NCI-H2227 treated with DMSO at 0.1 percent for 48 hours (cell line): ENCODE measurements at places on chromosomes 7 and 10.

DNA sequence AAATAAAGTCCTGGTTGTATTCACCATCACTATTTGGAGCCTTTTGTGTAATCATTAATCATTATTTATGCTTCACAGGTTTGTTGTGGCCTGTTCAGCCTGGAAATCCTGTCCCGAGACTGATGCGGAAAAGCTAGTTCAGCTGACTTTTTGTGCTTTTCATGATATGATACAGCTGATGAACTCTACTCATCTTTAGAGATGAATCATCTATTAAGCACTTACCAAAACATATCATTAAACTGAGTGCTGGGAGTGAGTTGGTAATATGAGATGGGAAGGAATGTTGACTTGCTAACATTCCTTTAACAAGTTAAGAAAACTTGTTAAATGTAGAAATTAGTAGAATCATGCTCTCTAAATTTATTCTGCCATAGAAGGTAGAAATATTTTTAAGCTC lies 53.0 kb downstream of the CROT start:
- no peak for DNase-seq

DNA sequence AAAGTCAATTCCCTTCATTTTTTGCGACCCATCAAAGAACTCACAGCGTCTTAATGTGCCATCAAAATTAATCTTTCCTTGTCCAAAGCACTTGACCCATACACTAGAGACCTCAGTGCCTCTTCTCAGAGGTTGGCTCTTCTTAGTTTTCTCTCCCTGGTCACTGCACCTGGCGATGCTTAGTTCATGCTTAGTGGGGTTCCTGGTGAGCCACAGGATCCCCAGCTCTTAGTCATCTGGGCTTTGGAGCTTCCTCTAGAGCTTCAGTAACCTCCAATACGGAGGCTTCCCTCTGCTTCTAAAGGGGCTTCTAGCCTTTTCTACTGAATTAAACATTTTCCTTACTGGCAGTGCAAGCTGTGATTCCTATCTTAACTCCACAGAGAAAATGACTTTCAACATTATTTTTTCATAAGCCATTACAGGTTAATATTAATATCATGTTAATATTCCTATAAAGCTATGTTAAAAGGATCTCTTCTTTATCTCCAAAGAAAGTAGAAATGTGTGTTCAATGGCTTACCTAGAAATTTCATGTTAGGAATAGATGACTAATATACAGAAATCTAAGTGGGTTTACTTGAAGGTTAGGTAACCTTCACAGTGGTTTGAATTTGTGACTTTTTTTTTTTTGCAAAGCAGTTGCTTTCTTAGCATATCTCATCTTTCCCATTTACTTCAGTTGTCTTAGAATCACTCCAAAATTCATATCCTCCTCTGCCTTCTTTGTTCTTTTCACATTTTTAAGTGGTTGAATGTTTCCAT lies 295.2 kb downstream of the CAMK1D start:
- DNase-seq = no peak

DNA sequence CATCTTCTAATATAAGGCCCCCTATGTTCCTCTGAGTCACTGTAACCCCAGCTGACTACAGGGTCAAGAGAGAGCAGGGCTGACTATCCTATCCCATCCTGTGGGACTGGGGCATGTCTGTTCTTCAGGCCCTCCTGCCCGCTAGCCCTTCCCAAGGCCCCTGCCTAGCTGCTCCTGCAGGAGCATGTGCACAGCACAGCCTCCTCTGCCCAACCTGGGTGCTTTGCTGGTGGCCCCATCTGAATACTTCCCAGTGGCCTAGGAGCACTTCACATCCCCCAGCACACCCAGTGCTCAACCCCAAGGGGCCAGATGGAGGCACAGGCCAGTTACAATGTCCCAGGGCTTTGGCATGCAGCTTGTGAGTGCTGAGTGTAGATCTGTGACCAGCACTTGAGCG lies 37.3 kb downstream of the AGBL3 start:
- no peak for DNase-seq

GRCh38 chr10:4504550-4504949 lies 321.5 kb upstream of the AKR1E2 start:
- no peak for DNase-seq

GRCh38 chr10:85826377-85826776 lies 540.2 kb downstream of the GRID1 start:
- DNase-seq = no peak

DNA sequence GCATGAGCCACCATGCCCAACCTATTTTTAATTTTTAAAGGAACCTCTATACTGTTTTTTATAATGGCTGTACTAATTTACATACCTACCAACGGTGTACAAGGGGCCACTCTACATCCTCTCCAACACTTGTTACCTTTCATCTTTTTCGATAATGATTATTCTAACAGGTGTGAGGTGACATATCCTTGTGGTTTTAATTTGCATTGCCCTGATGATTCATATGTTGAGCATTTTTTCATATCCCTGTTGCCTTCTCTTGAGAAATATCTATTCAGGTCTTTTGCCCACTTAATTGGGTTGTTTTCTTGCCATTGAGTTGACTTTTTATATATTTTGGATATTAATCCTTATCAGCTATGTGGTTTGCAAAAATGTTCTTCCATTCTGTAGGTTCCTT lies 167.0 kb downstream of the CTTNBP2 start:
- no peak for DNase-seq

DNA sequence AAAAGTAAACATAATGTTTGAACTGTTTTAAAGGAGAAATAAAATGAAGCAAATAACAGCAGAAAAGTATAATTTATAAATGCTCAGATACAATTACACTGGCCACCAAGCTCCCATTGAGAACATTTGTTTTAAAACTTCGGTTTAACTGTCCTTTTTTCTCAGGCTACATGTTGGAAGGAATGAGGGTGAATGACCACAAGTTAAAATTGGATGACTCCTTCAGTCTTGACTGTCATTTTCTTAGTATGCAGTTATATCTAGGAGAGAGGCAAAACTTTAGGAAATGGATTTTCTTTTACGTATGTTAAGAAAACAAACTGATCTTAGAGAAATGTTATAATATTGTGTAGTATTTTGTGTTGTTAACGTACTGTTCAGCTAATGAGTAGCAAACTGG lies 5.0 kb downstream of the TRIM24 start:
- DNase-seq = no peak

DNA sequence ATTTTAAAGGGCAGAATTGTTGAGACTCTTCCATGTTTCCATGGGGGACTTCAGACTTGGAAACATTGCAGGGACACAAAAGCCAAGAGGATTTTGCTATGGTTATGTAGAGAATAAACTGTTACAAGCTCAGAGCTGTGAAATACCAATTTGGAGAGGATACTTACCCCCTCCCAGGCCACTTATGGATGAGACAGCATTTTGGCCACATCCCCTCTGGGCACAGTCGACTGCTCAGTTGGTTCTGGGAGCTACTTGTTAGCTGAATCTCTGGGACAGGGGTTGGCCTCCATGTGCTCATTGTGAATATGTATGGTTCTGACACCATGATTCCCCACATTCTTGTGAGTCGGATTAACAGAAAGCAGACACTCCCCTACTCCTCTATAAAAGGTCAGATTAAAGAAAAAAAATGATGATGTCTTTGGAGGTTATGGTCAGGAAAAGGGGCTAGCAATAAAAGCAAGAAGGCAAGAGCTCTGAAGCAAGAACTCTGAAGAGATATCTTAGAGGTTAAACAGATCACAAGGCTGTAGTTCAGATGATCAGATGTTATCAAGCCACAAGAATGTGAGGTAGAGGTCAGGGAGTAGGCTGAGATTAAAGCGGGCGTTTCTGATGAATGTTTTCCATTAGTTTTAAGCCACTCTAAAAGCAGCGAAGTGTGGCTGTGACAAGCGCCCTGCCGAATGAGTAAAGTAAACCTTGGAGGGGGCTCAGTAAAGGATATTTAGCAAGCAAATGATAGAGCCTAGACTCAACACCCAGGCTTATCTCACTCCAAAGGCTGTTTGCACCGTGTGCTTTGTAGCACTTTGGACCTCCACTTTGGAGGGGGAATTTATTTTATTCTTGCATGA lies 17.2 kb downstream of the STAMBPL1 start:
- DNase-seq = no peak

DNA sequence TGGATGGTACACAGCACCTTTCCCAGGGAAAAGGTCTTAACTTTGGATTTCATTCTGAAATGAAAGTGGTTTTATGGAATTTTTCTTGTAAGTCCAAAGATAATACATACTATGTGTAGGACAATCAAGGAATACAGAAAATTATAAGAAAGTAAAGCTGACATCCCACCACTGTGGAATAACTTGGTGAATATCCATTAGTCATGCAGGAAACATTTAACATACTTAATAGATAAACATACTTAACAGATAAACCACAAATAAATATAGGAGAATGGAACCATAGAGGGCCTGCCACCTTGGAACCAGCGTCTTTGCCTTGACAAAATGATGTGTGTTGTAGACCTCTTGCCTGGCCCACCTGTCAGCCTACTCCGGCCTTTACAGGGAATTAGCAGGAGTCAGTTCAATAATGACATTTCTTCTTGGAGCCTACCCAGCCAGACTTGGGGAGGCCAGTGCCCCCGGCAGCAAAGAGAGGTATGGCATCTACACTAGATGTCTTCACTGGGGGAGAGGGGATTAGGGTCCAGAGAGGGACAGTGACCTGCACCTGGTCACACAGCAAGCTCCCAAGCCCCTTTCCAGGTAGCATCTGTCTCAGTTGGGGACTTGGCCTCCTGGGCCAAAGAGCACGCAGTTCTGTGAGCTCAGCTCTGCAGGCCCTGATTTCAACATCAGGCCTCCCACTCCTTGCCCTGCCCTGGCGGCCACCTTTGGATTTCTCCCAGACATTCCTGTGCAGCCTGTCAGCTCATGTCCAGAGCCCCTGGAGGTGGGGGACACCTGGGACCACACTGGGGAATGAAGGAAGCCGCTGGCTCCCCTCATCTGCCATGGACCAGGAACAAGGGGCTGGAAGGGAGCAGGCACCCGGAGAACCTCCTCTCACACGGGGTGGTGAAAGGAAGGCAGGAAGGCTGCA lies 112.6 kb upstream of the PPIF start:
- no peak for DNase-seq

GRCh38 chr10:31458974-31459373 lies 140.0 kb downstream of the ZEB1 start:
- DNase-seq = no peak

- no peak for DNase-seq
These were observed 154.3 kb downstream of the PPP1R3A start for GRCh38 chr7:113764401-113765035.

GRCh38 chr10:58547963-58548362 lies 35.3 kb downstream of the BICC1 start:
- no peak for DNase-seq
